ENCODE measurements at places on chromosomes 4 and X.

- no peak for DNase-seq
Measured at GRCh38 chr4:8291036-8291682, 21.6 kb downstream of the HTRA3 start.

- no peak for DNase-seq
Measured at GRCh38 chr4:94561249-94562024, 109.7 kb downstream of the PDLIM5 start.

- DNase-seq = no peak
Measured at GRCh38 chr4:133668061-133668851, 519.2 kb downstream of the PCDH10 start.

GRCh38 chr4:136680271-136680670, 852.0 kb downstream of the PCDH18 start:
- no peak for DNase-seq

Data from HS-27A (cell line).